Mammary microvascular endothelial cell (primary cell): ENCODE measurements at places on chromosomes 5 and 9. TPM values are rescaled to one million over a fixed set of nuclear protein-coding genes. Genes with fewer than 3 reads are reported as not detected.

The HACD4 gene
- total RNA-seq, result 6.1 and 6.3 TPM in 2 replicates

The RNF183 gene
- not detected in 2 replicates for total RNA-seq

The OBP2B gene
- total RNA-seq, result not detected in 2 replicates

The TLX3 gene
- total RNA-seq, result not detected in 2 replicates

The DAB2 gene
- total RNA-seq, result 90.0 and 102 TPM in 2 replicates
